ENCODE measurements at places on chromosomes 1 and 21.

- DNase-seq, result no peak
These were observed 28.9 kb downstream of the PLPPR5 start for GRCh38 chr1:98975810-98976209.

- no peak for DNase-seq
These were observed 19.6 kb upstream of the TARBP1 start for GRCh38 chr1:234498448-234499118.

- no peak for DNase-seq
These were observed 26.6 kb downstream of the DDAH1 start for GRCh38 chr1:85438353-85438752.

GRCh38 chr1:212618466-212619210 is 10.1 kb downstream of the ATF3 start:
- DNase-seq, result no peak

GRCh38 chr21:36330904-36331303 is 10.9 kb downstream of the MORC3 start:
- DNase-seq, result peak; percentile 82

DNA sequence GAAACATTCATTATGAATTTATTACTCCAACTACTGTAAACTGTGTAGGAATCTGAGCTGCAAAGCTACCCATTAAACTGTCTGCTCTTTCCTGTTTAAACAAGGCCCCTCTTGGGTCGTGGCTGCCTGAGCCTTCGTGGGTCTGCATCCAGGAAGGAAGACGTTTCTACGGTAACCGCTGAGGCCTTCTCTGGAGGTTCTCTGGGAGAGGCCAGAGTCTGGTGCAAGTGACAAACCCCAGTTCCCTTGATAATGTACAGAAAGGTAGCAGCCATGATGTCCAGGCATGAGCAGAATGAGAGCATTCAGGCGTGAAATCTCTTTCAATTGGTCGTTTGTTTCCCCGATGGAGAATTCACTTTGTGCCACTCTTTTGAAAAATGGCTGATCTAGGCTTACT is 350.2 kb downstream of the PLPP3 start:
- no peak for DNase-seq

DNA sequence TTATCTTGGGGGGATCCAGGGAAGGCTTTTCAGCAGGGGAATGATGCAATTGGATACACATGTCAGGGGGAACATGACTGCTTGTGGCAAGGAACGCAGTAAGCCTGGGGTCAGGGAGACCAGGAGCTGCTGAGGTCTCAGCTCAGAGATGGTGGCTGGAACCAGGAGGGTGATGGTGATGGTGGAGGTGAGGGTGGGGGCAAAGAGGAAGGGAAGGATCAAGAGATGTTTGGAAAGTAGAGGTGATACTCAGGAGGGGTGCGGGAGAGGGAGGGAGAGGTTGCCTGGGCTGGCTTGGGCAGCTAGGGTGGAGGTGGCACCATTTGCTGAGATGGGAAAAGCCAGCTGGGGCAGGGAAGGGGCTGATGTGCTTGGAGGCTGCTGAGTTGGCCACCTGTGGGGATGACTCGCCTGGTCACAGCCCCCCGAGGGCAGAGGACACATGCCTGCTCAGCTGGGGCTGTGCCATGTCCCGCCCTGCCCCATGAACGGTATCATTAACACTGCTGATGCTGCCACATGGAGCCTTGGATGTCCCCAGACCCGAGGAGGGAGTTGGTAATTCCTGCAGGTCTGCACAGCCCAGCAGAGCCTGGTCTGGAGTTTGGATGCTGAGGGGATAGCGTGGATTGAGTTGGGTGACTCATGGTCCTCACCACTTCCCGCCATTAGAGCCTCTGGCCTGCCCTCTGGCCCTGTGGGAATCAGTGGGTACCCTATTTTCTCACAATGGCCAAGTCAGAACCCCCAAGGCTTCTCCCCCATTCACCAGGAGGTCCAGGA is 6.3 kb upstream of the PADI1 start:
- no peak for DNase-seq

- peak; percentile 84 for DNase-seq
These were observed 1.6 kb downstream of the E2F2 start for GRCh38 chr1:23529146-23530086.

DNA sequence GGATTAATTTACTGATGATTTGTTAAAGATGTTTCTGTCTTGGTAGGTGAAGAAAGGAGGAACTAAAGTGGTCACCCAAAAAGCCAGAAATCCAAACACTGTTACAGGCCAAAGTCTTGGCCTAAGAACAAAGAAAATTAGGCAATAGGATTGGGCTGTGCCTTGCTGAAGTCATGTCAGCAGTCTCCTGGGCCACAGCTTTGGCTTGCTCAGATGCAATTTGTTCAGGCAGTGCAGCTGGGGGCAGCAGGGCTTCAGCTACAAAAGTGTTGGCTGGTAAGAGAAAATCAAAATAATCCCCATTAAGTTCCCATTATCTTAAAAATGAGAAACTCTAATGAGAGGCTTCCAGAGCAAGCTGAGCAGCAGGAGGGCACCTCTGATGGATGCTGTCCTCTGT is 14.0 kb upstream of the RAP1A start:
- DNase-seq, result no peak

DNA sequence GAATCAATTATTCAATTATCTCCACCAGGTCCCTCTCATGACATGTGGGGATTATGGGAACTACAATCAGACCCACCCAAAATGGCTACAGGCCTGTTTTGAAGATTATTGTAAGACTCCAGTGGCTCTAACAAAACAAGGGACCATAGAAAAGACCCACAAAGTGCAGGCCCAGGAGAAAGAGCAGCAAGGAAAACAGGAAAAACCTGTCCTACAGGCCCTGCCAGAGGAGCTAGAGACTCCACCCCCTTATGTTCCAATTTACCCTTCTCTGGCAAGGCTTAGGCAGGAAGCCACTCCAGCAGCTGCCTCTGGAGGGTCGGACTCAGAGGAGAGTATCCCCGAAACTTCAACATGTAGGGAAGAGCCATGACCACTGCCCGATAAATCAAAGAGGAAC is 96.5 kb downstream of the LIPI start:
- no peak for DNase-seq

DNA sequence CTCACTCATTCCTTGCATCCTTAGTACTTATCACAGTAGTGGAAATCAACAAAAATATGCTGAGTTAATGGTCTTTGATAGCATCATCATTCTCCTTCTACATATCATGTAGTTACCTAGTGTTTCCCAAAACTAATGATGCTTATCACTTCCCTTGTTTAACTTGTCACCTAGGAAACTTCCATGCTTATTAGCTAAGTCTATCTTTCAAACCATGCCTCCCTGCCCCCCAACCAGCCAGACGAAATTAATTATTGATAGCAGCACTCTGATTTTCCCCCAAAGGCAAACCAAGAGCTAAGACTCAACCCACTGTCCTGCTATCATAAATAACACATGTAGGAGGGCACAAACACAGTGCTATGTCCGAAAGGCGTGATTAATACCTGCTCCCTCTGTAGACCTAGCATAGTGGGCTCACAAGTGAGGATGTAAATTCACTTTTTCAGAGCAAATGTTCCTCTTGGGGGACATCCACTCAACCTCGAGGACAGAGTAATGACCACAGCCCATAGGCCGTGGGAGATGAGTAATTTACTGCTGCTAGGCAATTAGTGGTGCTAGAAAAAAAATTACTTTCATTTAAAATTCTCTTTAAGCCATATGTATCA is 25.8 kb upstream of the LPAR3 start:
- no peak for DNase-seq

DNA sequence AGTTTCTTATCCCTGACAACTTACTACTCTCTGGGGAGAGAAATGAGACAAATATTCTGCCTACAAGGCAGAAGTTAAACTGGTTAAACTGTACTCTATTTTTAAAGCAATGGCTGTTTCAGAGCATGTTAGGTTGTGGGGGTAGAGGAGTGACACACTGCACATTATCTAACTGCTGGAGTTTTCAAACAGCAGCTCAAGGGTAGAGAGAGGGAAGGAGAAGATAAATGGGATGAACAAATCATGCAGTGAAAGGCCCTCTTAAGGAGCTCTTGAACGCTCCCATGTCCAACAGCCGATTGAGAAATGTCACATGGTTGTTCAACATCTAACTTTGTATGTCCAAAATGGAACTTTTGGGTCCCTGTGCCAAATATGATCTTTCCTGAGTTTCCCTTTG is 14.0 kb upstream of the IFI44L start:
- DNase-seq, result no peak

DNA sequence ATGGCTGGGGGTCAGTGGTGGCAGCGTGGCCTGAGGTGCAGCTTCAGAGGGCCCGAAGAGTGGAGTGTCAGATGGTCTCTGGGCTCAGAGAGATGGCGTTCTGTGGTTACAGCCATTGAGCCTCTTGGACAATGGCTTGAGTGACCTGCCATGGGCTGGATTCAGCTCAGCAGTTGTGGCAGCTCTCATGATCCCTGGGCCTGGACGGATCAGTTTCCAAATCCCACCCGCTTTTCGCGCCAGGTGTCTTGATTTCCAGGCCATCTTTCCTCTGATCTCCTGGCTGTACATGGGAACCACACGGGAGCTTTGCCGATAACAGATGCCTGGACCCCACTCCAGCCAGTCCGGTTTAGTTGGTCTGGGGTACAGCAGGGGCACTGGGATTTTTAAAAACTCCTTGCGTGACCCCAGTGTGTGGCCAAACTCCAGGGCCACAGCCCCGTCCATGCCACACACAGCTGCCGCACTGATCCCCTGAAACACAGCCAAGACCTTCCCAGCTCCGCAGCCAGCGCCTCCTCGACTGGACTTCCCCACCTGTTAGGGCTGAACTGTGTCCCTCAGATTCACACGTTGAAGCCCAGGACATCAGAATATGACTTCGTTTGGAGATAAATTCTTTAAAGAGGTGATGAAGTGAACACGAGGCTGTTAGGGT is 67.9 kb downstream of the ATP5PO start:
- DNase-seq, result no peak

DNA sequence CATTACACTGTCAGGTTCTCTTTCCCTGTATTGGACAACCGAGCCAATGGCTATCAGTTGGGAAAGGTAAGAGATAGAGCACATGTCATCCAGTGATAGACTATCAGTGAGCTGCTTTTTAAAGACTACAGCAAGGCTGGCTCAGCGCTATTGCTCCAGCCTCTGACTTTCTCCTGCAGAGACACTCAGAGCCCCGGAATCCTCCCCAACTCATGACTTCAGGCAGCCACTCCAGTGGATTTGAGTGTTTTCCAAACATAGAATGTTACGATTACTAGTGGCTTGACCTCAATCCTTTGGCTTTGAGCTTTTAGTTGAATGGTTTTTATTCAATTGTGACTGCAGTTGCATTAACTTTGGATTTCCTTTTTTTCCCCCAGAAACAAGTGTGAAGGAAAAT is 331.9 kb downstream of the DISC1 start:
- no peak for DNase-seq

- no peak for DNase-seq
These were observed 609.8 kb upstream of the NCAM2 start for GRCh38 chr21:20388400-20388799.

- no peak for DNase-seq
These were observed 65.6 kb upstream of the EXO1 start for GRCh38 chr1:241782396-241782795.

- DNase-seq, result no peak
These were observed 5.5 kb downstream of the RAB29 start for GRCh38 chr1:205769641-205770365.

- DNase-seq, result no peak
These were observed 1.4 kb downstream of the CHI3L1 start for GRCh38 chr1:203185061-203185461.

DNA sequence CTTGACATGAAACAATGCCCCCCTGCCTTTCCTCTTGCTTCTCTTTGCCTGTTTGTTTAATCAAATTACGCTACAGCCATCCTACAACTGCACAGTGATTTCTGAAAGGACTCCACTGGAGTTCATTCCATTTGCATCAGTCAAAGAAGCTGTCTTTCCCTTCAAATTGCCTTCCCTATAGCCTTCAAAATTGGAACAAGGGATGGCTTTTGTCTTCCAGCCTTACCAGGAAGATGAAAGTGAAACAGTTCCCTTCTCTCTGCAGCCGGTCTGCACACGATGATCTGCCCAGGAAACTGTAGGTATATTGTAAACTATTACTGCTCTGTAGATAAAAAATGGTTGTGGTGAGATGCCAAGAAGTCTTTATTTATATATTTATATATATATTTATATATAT is 65.6 kb upstream of the ETS2 start:
- no peak for DNase-seq

DNA sequence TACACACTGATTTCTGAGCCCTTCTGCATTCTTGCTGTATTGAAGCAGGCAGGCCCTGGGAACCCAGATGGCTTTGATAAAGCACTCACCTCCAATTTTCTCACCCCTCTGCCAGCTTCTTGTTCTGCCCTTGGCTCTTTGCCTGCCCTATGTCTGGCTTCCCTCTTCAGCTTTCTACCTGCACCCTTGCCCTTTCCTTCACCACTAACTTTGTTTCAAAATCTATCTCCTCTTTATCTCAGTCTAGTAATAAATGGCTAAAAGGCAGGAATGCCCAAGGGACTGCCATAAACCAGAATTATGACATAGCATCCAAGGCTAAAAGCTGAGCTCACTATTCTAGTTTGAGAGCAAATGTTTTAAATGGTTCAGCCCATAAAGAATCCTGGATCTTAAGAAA is 178.7 kb downstream of the TNR start:
- no peak for DNase-seq

GRCh38 chr1:26075421-26076144 is 8.2 kb upstream of the TRIM63 start:
- DNase-seq, result no peak

GRCh38 chr1:230009611-230010313 is 57.3 kb upstream of the GALNT2 start:
- no peak for DNase-seq

DNA sequence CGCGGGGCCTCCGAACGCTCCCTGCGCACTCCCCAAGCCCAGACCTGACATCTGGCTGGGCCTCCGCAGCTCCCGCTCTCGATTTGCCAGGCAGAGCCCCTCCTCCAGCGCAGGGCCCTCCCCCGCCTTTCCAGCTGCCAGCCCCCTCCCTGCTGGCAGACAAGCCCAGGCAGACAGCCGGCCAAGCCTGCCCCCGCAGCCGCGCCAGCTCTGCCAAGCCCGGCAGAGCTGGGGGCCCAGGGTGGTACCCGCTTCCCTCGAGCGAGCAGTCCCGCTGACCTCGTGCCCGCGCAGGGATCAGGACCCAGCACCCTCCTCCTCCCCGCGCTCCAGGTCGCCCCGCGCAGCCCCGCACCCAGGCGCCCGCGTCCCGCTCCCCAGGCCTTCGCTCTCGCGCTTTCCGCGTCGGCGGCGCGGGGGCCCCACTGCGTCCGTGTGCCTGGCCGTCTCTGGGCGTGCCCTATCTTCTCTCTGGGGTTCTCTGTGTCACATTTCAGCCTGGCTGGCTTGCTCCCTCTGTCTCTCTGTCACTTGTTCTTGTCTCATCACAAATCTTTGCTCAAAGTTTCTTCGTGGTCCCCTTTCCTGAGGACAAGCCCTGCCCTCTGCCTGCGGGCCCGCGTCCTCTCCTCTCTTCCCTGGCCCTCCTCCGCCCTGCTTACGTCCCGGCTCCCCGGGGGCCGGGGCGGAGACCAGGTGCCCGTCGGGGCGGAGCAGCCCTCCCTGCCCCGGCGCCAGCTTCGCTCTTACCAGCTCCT is 580 bp downstream of the INKA2 start:
- DNase-seq, result peak; percentile 47
